ENCODE measurements at places on chromosomes 1 and 21.
A peak's percentile ranks its signal among the peaks of the same experiment; 100 is the strongest.

DNA sequence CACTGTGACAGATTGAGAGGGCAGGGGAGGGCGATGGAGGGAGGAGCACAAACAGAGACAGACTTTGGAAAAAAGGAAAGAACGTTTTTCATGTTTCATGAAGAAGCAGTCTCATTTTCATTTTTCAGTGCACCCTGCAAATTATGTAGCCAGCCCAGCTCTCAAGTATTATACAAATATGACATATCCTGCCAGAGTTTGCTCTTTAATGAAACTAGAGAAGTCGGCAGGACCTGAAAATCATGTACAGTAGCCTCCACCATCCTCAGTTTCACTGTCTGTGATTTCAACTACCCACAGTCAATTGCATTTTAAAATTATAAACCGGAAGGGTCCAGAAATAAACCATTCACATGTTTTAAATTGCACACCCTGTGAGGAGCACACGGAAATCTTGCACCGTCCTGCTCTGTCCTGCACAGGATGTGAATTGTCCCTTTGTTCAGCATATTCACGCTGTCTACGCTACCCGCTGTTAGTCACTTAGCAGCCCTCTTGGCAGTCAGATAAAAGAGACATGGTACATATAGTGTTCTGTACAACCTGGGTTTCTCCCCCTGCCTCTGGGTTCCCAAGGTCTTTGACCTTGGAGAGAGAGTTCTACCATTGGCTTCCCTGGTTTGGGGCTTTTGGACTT, 13.6 kb upstream of the ADARB1 start:
- DNase-seq, result no peak

DNA sequence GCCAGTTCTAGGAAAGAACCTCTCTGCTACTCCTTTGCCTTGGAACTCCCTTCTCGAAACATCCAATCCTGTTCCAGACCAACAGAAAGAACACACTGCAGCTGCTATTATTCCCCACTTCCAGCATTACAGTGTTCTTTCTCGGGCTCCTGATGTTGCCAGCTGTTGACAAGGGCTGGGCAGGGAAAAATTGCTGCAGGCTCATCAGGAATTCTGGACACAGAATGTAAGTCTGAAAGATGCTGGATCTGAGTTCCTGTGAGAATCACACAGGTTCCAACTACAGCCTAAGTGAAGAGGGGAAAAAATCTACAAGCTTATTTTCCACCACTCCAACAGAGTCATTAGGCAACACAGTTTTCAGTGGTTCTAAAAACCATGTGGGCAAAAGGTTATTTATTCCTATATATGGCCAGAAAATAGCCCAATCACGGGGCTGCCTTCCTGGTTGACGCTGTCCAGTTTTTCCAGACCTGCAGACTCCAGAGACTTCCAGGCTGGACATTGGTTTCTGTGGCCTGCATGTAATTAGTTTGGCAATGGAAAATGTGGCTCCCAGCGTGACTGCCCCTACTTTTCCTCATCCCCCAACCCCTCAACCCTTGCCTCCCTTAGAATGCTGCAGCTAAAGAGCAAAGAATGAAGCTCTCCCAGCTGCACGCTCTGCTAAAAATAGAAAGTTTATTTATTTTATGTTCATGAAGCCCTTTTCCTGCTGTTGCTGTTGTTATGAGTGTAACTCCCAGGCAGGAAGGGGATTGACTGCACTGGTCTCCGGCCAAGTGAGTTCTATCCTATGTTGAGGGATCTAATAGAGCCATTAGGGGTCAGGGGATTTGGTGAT, 8.3 kb upstream of the KIAA0040 start:
- DNase-seq, result no peak

GRCh38 chr21:43767984-43768867, 7.9 kb downstream of the CSTB start:
- DNase-seq, result no peak

- DNase-seq, result peak; percentile 18
Measured at GRCh38 chr1:109773203-109773899, 9.6 kb upstream of the EPS8L3 start.

DNA sequence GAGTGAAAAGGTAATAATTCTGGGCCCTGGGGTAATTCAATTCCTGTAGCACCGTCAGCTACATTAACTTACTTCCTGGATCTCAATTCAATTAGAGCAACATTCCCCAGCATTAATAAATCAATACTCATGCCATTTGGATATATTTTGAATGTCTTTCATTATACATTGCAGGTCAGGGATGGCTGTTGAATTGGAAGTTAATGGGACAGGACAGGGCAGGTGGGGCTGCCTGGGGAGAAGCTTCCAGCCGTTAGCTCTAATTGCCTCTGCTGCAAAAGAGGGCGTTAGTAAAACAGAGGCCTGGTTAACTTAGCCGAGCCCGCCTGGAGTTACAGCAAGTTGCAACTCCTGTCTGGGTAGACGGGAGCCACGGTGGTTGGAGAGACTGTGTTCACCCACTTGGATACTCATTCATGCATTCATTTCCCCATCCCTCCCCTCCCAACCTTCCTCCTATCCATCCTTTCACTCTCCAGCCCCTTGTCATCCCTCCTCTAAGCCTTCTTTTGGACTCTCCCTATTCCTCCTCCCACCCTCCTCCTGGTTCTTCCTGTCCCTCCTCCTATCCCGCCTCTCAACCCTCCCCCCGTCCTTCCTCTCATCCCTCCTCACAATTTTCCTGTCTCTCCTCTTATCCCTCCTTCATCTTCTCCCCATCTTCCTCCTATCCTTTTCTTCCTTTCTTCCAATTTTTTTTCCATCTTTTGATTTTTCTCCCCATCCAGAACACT, 137.6 kb upstream of the RUNX3 start:
- no peak for DNase-seq

- DNase-seq, result no peak
Measured at GRCh38 chr1:160800645-160801408, 4.9 kb downstream of the LY9 start.

DNA sequence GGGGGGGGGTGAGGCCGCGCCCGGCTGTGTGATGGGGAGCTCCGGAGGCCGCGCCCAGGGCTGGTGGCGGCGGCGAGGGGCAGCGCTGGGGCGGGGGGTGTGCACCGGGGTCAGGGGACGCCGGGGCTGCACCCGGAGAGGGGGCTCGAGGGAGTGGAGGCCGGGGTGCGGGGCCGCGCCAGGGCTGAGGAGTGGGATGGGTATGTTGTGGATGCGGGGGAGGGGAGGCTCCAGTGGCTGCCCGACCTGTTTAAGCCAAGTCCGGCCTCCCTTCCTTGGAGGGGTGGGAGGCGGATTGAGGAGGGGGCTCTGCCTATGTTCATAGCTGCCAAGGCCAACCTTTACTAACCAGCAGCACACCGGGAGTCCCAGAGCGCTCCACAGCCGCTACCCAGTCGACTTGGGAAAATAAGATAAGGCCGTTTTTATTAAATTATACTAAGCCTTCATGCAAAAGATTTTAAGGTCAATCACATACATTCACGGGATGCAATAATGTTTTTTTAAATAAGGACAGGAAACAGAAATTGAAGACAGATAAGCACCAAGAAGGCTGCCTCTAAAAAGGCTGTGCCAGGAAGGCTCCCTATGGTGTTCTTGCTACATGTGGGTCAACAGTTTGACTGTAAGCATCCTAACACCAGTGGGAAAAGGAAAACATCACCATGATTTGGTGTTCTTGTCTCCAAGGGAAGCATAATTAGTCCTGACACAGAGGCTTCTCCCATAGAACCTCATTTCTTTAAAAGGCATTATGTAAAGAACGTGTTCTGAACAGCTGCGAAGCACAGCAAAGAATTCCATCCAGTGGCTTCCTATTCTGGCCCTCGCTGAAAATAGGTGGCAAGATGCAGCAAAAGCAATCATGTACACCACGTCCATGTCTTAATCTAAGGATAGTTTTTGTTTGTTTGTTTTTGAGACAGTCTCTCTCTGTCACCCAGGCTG, 626 bp upstream of the HLCS start:
- no peak for DNase-seq

GRCh38 chr1:82346141-82346540, 545.4 kb downstream of the ADGRL2 start:
- no peak for DNase-seq

DNA sequence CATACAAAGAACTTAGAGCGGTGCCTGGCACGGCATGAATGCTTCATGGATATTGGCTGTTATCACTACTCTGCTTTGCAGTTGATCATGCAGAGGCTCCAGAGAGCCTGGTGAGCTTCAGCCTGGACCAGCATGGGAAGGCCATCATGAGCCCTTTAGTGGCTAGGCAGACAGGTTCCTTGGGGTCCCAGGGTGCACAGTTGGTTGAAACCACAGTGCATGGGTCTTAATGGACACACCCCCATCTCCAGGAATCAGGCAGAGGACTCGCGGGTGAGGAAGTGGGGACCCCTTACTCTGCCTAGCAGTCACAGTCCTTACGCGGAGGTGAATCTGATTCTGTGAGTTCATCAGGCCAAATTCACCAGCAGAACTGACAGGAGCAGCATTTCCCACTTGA, 1.1 kb downstream of the GJB5 start:
- no peak for DNase-seq

- DNase-seq, result no peak
Measured at GRCh38 chr1:211281320-211282022, 22.3 kb downstream of the RCOR3 start.

GRCh38 chr21:38743772-38744529, 61.8 kb upstream of the ETS2 start:
- DNase-seq, result no peak

- DNase-seq, result no peak
Measured at GRCh38 chr1:208242941-208243526, 1.1 kb downstream of the PLXNA2 start.

GRCh38 chr1:154479764-154480421, 22.1 kb upstream of the TDRD10 start:
- peak; percentile 13 for DNase-seq

DNA sequence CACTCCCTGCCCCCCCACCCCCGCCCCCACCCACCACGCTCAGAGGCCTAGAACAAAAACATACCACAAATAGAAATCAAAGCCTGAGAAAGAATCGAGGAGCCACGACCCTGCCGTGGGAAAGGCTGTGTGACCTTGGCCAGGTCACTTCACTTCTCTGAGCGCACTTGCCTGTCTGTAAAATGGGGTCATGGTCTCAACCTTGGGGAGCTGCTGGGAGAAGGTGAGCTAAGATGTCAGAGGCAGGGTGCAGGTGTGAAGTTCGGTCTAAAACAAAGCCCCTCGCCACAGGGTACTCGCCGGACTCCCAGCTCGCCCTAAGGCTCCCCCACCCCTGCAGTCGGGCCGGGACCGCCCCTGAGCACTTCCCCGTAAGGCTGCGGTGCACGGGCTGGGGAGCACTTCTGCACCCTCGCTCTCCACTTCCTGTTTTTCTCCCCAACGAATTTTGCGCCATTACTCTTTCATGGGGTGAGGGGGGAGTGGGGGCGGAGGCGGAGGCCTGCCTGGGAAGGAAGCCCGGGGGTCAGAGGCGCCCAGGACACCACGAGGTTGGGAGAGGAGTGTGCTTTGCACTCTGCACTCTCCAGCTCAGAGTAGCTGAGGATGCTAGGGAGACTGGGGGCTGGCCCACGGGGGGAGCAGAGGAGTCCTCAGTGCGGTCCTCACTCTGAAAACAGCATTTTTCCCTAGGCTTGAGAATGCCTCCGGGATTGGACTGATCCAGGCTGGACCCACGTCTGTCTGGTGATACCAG, 21.9 kb upstream of the PIK3CD start:
- DNase-seq, result peak; percentile 46

- no peak for DNase-seq
Measured at GRCh38 chr1:33713058-33713877, 150.6 kb upstream of the HMGB4 start.

DNA sequence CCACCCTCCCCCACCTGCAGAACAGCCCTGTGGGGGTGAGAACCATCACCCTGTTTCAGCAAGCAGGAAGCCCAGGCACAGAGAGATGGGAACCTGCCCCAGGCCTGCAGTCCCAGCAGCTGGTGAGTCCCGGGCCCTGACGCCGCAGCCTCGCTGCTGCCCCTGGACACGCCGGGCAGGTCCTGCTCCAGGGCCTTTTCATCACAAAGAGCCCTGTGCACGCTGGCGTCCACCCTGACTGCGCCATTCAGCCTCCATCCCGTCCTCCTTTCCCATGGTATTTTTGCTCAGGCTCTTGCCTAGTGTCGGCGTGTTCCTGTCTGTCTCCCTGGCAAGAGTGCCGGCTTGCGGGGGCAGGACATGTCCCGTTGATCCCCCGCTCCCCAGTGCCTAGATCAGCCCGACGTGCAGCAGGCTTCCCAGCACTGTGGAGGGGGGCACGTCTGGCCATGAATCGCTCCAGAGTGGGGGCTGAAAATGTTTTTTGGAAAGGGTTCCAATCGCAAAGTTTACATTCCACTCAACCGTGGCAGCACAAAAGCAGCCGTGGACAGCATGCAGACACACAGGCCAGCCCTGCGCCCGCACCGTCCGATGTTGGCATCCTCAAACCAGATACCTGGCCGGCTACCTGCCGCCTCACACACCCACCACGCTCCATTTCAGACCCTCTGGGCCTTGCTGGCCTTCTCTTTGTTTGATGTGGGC, 6.3 kb upstream of the TTC34 start:
- no peak for DNase-seq

DNA sequence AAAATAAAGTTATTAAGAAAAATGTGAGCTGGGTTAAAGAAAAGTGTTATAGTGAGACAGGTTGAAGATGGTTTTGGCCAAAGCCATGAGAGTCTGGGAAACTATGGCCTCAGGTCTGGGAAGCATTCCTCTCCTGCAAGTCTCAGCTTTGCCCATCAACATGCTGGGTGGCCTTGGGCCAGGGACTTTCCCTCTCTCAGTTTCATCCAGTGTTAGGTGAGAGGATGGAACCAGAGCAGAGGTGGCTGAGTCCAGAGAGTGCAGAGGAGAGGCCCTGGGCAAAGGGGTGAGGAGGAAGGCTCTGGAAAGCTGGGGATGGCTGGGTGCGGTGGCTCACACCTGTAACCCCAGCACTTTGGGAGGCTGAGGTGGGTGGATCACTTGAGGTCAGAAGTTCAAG, 10.5 kb downstream of the PADI2 start:
- DNase-seq, result no peak

DNA sequence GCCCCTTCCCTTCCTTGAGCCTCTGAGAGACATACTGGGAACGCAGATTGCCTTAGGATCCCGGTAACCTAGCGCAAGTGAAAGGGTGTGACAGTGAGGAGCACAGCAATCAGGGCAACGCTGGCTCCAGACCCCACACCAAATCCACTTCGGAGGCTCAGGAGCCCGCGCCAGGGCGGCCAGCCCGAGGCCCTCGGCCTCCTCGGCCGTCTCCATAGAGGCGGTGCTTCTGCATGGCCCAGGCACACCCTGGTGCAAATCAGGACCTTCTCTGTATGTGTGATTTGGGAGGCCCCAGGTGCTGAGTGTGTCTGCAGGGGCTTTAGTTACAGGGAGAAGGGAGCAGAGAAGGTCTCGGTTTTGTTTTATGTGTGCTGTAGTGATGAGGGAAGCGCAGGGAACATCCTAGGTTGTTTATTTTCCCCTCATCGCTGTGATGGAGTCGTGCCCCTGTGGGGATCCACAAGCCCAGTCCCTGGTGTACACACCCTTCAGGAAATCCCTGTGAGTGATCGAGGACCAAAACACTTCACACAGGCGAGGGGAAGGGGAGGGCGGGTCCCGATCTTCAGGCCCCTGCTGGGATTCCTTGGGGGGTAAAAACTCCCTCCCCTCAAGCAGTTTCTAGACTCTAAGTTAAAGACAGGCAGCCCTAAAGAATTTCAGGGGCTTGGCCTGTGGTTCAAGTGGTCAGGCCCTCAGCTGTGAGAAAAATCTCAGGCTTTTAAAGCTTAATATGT, 9.4 kb downstream of the KIAA1614 start:
- DNase-seq, result no peak

- DNase-seq, result no peak
Measured at GRCh38 chr1:3195966-3196515, 127.0 kb downstream of the PRDM16 start.

All from stimulated activated CD8-positive, alpha-beta memory T cell treated with anti-CD3 and anti-CD28 coated beads, Interleukin-15, amount 100 ng/mL, for 4 hours (primary cell).